ENCODE measurements at places on chromosomes 16 and 17.

DNA sequence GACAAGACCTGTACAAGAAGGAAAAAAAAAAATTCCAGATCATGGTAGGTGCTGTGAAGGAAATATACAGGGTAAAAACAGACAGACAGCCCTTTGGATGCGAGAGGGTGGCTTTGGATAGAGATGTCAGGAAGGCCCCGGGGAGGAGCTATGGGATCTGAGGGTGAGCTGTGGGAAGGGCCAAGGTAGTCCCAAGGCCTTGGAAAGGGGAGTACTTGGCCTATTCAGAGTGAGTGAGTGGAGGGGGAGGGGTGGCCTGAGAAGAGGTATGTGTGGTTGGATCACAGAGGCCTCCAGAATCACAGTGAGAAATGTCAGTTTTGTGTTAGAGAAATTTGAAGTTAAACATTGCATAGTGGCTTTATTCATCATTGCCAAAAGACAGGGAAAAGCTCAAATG is 31.2 kb upstream of the AKTIP start:
- DNase-seq = no peak

GRCh38 chr17:18377437-18378204 is at the start of gene EVPLL:
TSS of gene EVPLL (plus strand) at chr17:18377778. CDS start at chr17:18380938, 3,160 bp downstream.
- no peak for DNase-seq

GRCh38 chr16:56549744-56550385 is 15.0 kb upstream of the MT4 start:
- DNase-seq = no peak

GRCh38 chr16:85134789-85135142 is 22.5 kb upstream of the CIBAR2 start:
- DNase-seq = no peak

DNA sequence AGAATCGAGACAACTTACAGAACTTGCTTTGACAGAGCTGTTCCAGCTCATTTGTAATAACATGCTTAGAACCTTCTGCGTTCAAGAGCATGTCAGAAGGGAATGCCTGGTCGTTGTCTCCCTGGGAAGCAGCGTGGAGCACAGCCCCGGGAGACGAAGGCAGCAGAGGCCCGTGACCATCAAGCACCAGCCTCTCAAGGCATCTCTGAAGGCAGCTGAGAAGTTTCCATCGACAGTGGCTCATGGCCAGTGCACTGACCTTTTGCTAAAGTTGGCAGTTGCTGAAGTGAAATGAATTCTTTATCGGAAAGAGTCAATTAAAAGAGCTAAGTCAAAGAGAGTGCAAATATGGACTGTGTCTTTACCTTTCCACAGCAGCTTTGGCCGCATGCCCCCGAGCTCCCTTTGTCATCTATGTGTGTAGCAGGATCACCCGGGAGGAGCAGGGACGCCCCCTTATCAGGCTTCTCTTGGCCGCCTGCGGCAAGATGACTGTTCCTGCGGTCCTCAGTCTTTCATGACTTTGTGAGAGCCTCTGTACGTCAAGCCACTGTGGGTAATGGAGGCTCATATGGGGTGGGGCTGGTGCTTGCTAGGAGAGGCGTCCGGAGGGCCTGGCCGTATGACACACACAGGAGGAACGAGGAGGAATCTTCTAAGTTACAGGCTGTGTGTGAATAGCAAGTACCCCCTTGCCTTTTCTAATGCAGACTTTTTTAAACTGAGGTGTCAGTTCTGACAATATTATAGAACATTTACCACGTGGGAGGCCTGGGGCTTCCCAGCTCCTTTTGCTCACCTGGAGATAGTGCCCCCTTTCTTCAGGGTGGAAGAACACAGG is 54.2 kb downstream of the LDHD start:
- DNase-seq = no peak

GRCh38 chr17:65609749-65610148 is 48.3 kb upstream of the AXIN2 start:
- no peak for DNase-seq

GRCh38 chr16:85171004-85171758 is 58.9 kb upstream of the CIBAR2 start:
- DNase-seq = no peak

- DNase-seq = no peak
Observed at GRCh38 chr17:71339206-71339605, 781.6 kb upstream of the SOX9 start.

DNA sequence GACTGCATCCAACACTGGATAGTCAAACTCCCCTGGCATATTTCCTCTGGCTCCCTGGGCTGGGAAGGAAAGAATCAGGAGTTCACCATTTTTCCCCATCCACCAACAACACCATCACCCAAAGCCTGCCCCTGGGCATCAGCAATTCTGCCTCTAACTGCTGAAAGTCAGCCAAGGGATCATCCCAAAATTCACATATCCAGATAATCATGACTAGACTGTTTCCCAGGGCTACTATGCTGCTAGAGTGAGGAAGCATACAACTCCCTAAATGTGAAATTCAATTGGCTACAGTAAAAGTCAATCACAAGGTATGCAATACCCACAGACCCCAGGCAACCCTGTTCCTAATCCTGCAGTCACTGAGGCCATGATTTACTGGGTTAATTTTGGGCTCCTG is 230.6 kb downstream of the C16orf95 start:
- DNase-seq = peak; percentile 56

GRCh38 chr16:75326333-75326732 is 74.9 kb upstream of the BCAR1 start:
- no peak for DNase-seq

GRCh38 chr17:50049636-50050035 is 6.3 kb upstream of the ITGA3 start:
- DNase-seq = no peak

DNA sequence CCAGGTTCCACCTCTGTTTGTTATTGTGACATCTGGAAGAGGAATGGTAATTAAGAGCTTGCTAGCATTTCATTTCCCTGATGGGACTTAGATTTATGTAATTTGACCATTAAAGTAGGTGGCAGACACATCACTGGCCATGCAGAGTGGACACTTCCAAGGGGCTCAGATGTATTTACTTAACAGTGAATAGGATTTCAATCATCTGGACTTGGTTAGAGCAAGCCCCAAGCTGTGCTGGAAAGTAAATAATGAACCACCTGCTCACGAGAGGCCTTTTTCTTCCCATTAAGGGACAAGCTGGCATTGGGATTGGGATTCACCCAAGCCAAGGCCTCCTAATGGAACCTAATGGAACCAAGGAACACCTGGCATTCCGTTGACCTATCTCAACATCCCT is 395.3 kb downstream of the HS3ST4 start:
- DNase-seq = no peak

DNA sequence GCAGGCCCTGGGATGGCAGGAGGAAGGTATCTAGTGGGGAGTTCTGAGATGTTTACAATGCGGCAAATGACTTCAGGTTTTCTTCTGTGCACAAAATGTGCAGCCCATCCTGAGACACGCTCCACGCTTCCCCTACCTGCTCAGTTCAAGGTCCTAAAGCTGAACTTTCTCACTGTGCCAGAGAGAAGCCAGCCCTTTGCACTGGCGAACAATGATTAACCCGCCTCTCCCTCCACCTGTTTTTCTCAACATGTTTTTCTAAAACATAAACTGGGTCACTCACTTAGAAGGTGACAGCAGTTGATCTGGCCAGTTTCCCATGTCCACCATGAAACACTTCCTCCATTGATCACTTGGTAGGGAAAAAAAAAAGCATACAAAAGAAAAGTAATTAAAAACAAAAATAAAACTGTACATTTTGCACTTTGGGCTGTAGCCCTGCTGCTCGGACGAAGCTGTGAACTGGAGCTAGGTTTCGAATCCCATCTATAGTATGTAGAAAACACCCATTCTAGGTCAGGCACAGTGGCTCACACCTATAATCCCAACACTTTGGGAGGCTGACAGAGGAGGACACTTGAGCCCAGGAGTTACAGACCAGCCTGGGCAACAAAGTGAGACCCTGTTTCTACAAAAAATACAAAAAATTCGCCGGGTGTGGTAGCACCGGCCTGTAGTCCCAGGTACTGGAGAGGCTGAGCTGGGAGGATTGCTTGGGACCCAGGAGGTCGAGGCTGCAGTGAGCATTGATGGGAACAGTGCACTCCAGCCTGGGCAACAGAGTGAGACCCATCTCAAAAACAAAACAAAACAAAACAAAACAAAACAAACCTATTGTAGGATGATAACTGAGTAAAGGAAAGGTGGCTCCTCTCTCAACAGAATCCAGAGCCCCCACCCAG is 6.1 kb upstream of the G6PC1 start:
- no peak for DNase-seq

DNA sequence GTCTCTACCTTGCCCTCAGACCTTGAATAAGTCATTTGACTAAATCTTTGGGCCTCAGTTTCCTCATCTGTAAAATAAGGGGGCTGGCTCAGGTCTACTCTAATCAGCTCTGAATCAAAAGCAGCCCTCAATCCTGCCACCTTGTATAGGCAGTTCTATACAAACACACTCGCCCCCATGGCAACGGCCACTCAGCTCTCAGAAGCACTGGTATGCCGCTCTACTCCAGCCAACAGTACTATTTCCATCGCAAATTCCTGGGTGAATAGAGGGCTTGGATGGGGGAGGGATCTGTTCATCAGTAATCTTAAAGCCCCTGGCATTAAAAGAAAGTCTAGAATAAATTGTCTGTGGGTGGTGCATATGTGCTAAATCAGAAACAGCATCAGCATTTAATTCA is 21.2 kb upstream of the TAOK1 start:
- peak; percentile 66 for DNase-seq

- no peak for DNase-seq
Observed at GRCh38 chr17:2977157-2977556, 86.2 kb downstream of the OR1D5 start.

Measured in brain microvascular endothelial cell (primary cell).